ENCODE measurements at places on chromosomes 16 and 17.

DNA sequence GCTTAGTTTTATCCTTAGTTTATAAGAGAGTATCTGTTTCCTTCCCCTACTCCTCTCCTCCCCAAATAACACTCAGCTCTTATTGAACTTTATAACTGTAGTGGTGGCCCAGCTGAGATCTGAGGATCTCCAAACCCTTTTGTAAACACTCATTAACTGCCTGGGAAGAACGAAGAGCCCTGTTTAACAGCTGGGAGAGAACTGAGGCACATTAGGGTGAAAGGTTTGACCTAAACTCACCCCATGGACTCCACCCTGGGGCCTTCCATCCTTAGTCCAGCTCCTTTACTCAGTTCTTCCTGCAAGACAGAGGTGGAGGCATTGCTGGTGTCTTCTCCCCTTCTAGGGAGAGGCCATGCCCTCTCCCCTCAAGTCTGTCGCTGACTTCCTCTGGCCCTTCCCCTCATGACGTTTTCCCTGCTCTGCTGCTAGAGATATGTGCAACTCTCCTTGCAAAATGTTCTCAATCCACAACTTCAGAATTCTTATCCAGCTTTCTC is 1.2 kb upstream of the RARA start:
- no peak overlapping the region for H3K27ac ChIP-seq
- H3K4me3 ChIP-seq, result no peak overlapping the region
- H3K36me3 ChIP-seq, result peaks cover 22% of the 10 kb centered on the region
- peaks cover 54% of the 10 kb centered on the region for H3K4me1 ChIP-seq
- DNase-seq, result no peak
- H3K27me3 ChIP-seq, result no peaks in the 10 kb centered on the region

DNA sequence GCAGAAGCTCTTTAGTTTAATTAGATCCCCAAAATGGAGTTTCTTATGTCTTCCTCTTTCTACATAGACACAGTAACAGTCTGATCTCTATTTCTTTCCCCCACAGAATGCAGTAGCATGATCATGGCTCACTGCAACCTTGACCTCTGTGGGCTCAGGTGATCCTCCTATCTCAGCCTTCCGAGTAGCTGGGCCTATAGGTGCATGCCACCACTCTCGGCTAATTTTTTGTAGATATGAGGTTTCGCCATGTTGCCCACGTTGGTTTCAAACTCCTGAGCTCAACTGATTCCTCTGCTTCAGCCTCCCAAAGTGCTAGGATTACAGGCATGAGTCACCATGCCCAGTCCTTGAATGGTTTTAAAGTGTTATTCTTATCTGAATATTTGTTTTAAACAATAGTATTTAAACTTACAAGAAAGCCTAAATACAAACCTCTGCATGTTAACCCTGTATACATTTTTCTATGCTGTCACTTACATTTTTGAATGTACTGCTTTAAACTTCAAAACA is 120.6 kb downstream of the GOSR1 start:
- H3K4me3 ChIP-seq, result no peak overlapping the region
- H3K27me3 ChIP-seq, result no peaks in the 10 kb centered on the region
- DNase-seq, result no peak
- H3K27ac ChIP-seq, result no peak overlapping the region

DNA sequence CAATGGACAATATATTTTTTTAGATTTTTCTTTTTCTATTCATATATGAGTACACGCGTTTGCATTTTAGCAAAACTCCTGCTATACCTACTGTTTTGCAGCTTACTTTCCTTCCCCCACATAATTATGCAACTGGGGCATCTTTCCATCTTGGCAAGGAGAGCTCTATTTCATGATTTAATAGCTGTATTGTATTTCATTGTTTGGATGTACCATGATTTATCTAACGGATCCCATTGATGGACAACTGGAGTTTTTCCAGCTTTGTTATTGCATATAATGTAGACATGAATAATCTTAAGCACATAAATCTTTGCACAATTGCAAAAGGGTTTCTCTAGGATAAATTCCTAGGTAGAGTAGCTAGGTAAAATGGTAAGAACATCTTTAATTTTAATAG is 133.9 kb downstream of the PITPNC1 start:
- H3K4me1 ChIP-seq, result peaks cover 33% of the 10 kb centered on the region
- no peak for DNase-seq
- H3K27me3 ChIP-seq, result no peaks in the 10 kb centered on the region
- peaks cover 15% of the 10 kb centered on the region for H3K36me3 ChIP-seq
- H3K27ac ChIP-seq, result no peak overlapping the region

- peaks cover 7% of the 10 kb centered on the region for H3K4me1 ChIP-seq
- no peak overlapping the region for H3K4me3 ChIP-seq
- peaks cover 3% of the 10 kb centered on the region for H3K36me3 ChIP-seq
- peaks cover 43% of the 10 kb centered on the region for H3K27me3 ChIP-seq
Observed at GRCh38 chr17:31388770-31389656, 2.5 kb upstream of the RAB11FIP4 start.

- H3K27ac ChIP-seq, result peak overlapping the region; percentile 85
- H3K4me3 ChIP-seq, result no peak overlapping the region
- peaks cover 25% of the 10 kb centered on the region for H3K4me1 ChIP-seq
- H3K36me3 ChIP-seq, result peaks cover 6% of the 10 kb centered on the region
Observed at GRCh38 chr17:63611354-63611753, 10.7 kb downstream of the TACO1 start.

DNA sequence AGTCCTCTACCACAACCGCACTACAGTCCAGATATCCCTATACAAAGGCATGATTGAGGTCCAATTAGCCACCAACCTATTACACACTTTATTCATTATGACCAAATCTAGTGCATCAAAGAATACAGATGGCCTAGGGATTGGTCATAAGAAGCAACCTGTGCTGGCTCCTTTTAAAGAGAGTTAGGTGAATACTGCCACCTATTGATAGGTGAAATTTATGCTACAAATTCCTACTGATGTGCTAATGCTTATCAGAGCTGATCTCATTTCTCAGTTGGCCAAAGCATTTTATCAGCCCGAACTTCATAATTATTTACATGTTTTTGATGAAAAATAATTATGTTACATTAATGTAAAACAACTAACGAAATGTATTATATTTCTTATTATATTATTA is 166.3 kb downstream of the ANKFN1 start:
- no peaks in the 10 kb centered on the region for H3K36me3 ChIP-seq
- H3K4me3 ChIP-seq, result no peak overlapping the region
- no peak overlapping the region for H3K27ac ChIP-seq

GRCh38 chr16:26795184-26795583 is 271.5 kb upstream of the C16orf82 start:
- H3K27me3 ChIP-seq, result peaks cover 30% of the 10 kb centered on the region
- no peaks in the 10 kb centered on the region for H3K4me1 ChIP-seq
- peak; percentile 6 for DNase-seq
- no peaks in the 10 kb centered on the region for H3K36me3 ChIP-seq
- no peak overlapping the region for H3K4me3 ChIP-seq

GRCh38 chr16:84712138-84712671 is 12.4 kb downstream of the USP10 start:
- no peak overlapping the region for H3K27ac ChIP-seq
- H3K36me3 ChIP-seq, result peaks cover 5% of the 10 kb centered on the region
- no peak overlapping the region for H3K4me3 ChIP-seq
- peaks cover 59% of the 10 kb centered on the region for H3K4me1 ChIP-seq
- DNase-seq, result no peak

DNA sequence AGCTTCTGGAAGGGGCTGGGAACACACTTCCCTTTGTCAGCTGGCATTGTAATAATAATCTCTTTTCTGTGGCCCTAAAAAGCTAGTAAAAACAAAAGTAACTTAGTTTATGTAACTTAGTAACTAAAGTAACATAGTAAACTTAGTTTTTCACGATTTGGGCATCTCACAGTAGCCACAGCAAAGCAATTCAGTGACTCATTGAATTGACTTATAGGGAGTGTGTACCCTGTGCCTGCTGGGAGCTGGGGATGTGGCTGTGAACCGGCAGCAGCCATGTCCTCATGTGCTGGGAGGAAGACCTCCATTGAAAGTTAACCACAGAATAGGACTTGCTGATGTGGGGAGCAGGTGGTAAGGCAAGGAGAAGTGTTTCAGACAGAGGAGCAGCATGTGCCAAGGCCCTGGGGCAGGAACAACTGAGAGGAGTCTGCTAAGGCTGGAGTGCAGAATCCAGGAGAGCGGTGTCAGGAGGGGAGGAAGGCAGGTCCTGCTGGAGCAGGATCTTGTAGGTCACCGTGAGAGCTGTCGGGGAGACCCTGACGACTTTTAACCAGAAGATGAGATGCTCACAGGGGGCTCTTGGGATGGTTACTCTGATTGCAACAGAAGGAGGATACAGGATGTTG is 112.8 kb downstream of the PLCG2 start:
- no peak for DNase-seq
- no peaks in the 10 kb centered on the region for H3K27me3 ChIP-seq
- no peaks in the 10 kb centered on the region for H3K36me3 ChIP-seq
- no peak overlapping the region for H3K4me3 ChIP-seq
- H3K4me1 ChIP-seq, result no peaks in the 10 kb centered on the region
- H3K27ac ChIP-seq, result no peak overlapping the region

GRCh38 chr17:17944743-17945142 is 27.5 kb downstream of the TOM1L2 start:
- H3K27ac ChIP-seq, result no peak overlapping the region
- H3K4me3 ChIP-seq, result no peak overlapping the region
- no peaks in the 10 kb centered on the region for H3K27me3 ChIP-seq
- no peaks in the 10 kb centered on the region for H3K36me3 ChIP-seq
- no peak for DNase-seq

DNA sequence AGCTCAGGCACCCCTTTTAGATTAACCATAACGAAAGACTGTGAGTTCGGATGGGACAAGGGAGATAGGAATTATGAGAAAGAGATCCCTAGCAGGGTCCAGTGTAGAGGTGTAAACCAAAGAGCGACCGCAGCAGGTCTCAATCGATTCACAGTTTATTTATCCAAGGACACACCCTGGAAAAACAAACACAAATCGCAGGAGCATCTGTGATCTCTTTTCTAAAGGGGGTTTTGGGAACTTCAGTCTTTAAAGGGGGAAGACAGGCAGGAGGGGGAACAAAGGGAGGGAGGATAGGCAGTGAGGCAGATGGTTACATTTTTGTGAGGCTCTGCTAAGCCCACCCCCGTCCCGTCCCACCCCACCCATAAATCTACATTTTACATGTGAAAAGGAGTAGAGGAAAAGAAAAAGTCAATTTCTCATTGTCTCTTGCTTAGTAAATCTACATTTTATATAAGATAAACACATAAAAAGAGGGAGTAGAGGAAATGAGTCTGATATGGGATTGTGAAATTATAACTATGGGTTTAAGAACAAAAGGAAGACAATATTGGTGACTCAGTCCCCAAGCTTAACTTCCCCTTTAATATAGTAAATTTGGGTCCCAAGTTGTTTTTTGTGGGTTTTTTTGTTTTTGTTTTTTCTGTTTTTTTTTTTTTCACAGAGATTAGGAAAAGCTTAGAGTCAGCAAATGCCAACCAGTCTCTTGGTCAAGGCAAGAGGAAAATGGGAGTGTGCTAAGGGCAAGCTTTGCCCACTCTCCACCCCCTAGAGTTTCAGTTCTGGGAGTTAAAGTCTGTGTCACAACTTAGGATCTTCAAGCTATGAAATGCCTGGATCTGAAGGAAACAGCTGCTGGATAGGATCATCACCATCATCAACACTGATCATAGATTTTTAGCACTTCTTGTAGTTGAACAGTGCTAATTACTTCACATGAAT is 160.9 kb upstream of the CDH5 start:
- peaks cover 16% of the 10 kb centered on the region for H3K27me3 ChIP-seq
- no peaks in the 10 kb centered on the region for H3K4me1 ChIP-seq
- no peak for DNase-seq
- H3K27ac ChIP-seq, result no peak overlapping the region

DNA sequence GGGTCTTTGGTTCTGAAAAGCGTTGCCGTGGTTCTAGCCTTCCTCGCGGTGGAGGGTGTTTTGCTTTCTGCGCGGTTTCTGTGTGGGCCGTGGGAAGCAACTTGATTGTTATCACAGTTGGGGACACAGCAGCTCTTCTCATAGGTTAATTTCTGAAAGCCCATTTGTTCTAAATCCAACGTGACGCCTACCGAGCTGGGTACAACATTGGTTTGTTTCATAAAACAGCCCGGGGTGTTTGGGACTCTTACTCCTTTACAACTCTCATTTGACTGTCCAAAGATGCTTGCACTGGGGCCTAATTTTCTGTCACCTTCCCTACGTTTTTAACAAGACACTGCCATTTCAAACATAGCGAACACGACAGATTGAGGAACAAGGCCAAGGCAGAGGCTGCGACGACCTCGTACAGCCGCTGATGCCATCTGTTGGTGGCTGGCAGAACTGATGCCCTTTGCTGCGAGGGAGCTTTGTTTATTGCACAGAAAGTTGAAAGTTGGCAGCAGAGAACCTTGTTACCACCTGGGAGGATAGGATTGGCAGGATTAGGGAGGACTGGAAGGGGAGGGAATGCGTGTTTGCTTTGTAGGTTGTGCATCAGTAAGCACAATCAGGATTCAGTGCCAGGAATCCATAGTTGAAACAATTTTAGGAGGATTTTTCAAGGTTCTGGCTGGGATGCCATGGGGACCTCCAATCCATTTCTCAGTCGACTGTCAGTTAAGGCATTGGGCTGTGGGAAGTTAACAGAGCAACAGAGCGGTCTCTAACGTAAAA is 98.3 kb downstream of the PITPNC1 start:
- no peaks in the 10 kb centered on the region for H3K27me3 ChIP-seq
- H3K4me3 ChIP-seq, result peak overlapping the region; percentile 77
- H3K27ac ChIP-seq, result peak overlapping the region; percentile 96
- DNase-seq, result peak; percentile 82
- peaks cover 66% of the 10 kb centered on the region for H3K4me1 ChIP-seq

DNA sequence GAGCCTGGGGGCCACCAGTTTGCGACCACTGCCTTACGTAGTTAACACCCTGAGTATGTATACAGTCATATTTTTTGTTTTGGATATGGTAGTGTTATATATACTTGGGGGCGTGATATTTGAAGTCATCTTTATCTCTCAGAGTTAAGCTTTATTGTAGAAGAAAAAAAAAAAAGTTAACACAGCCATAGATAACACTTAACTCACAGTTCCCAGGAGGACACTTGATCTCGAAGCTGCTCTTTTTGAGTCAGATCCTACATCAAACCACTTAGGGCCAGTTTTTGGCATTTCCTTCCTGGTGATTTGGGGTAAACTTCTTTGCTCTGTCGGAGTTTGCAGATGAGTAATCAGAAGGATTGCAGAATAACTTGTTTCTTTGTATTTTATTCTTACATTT is 5.8 kb downstream of the ITPRIPL2 start:
- no peaks in the 10 kb centered on the region for H3K36me3 ChIP-seq
- no peak overlapping the region for H3K27ac ChIP-seq
- H3K27me3 ChIP-seq, result peaks cover 21% of the 10 kb centered on the region

- H3K4me1 ChIP-seq, result peaks cover 2% of the 10 kb centered on the region
- H3K27ac ChIP-seq, result no peak within 1 kb of the TSS
- DNase-seq, result peak; percentile 12
- peak within 1 kb of the TSS; percentile 69 for H3K4me3 ChIP-seq
- H3K27me3 ChIP-seq, result peaks cover 85% of the 10 kb centered on the region
Observed at GRCh38 chr17:34579017-34579946, at the start of gene TMEM132E. TSS of gene TMEM132E (plus strand) at chr17:34579582. CDS start at chr17:34581077, 1,495 bp downstream.

GRCh38 chr17:53426505-53426904 is 396.2 kb upstream of the KIF2B start:
- no peaks in the 10 kb centered on the region for H3K4me1 ChIP-seq
- no peak overlapping the region for H3K4me3 ChIP-seq
- no peak overlapping the region for H3K27ac ChIP-seq
